ENCODE measurements at places on chromosomes 16 and 17. TPM values are rescaled to one million over a fixed set of nuclear protein-coding genes. Genes with fewer than 3 reads are reported as not detected.

GRCh38 chr17:31467502-31468256 lies 76.2 kb downstream of the RAB11FIP4 start:
- DNase-seq: no peak

The MT2A gene
- total RNA-seq: 353 TPM

The CCDC154 gene
- total RNA-seq: 2.8 TPM

- no peak for DNase-seq
These were observed 80.7 kb downstream of the CDK5R1 start for GRCh38 chr17:32567511-32567910.

DNA sequence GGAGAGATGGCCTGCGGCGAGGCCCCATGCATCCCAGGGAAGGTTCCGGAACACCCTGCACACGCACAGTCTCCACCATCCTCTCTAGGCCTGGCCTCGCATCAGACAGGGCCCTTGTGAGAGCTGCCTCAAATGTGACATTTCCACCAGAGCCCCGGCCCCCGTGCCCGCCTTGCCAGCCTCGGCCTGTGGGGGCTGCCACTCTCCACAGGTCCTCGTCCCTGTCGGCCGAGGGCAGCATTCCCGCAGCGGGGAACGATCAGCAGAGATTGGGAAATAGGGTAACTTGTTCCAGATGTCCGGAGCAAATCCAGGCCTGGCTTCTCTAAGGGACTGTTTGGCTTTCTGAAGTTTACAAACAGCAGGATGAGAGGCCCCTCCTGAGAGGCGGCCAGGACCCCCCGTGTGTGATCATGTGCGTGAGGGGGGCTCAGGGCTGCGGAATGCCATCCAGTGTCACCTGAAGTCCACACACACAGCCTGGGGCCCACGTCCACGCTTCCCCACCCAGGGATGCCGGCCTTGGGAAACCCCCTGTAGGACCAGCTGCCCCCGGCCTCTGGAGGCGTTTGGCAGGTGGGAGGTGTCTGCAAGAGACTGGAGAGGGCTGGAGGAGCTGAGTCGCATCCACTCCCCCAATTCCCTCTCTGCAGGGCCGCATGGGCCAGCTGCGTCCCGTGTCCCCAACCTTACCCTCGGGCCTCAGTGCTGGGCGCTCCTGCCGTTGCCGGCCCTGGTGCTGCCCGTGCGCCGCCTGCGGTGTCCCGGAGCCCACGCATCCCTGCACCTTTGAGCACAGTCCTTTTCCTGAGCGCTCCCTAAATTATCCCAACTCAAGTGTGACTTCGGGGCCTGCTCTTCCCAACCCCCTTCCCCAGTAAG lies 70.4 kb downstream of the ZDHHC7 start:
- no peak for DNase-seq

The PRR15L gene
- total RNA-seq: 5.3 TPM

The GJC1 gene
- 42.6 TPM for total RNA-seq

- DNase-seq: no peak
These were observed 151.1 kb downstream of the KCNJ18 start for GRCh38 chr17:21843318-21843865.

DNA sequence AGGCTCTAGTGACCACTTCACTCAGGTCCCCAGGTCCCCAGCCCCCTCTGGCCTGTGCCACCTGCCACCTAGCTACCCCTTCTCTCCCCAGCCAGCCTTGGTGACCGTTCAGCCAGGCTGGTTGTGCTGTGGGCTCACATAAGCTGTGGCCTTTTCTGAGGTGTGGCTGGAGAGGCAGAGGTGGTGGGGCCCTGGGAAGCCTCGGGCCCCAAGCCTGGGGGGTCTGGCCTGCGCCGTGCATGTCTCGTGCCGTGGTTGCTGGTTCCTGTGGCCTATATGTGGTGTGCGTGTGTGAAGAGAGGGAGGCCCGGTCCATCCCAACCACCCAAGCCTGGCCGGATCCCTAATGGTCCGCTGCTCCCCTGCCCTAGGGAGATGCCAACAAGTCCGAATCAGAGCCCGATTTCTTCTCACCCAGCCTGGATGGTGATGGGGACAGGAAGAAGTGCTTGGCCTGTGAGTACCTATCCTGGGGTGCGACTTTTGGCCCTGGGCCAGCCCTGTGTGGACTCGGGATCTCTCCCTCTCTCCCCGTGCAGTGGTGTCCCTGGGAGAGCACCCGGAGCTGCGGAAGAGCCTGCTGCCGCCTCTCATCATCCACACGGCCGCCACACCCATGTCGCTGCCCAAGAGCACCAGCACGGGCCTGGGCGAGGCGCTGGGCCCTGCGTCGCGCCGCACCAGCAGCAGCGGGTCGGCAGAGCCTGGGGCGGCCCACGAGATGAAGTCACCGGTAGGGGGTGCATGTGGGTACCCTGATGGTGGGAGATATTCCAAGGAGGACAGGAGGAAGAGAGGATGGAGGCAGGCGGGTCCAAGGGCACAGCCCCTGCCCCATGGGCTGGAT lies 35.9 kb downstream of the CACNA1G start:
- DNase-seq: no peak

The MYH13 gene
- total RNA-seq: not detected
